ENCODE measurements at places on chromosomes 1 and 21. TPM values are rescaled to one million over a fixed set of nuclear protein-coding genes. Genes with fewer than 3 reads are reported as not detected.

The RPTN gene
- total RNA-seq = not detected

The ZNF644 gene
- total RNA-seq = 63.0 TPM

The KRTAP12-1 gene
- not detected for total RNA-seq

The SLC9C2 gene
- not detected for total RNA-seq

The CELA2B gene
- total RNA-seq = not detected

The AMY1B gene
- total RNA-seq = not detected

The ETV3L gene
- not detected for total RNA-seq

The DMBX1 gene
- total RNA-seq = not detected

The NECTIN4 gene
- total RNA-seq = 0.11 TPM

The OVAAL gene
- total RNA-seq = not detected

The F13B gene
- total RNA-seq = not detected

Measured in uterine smooth muscle cell (primary cell).